GDM1 (cell line): ENCODE measurements at places on chromosomes 6 and 20.
A peak's percentile ranks its signal among the peaks of the same experiment; 100 is the strongest.

DNA sequence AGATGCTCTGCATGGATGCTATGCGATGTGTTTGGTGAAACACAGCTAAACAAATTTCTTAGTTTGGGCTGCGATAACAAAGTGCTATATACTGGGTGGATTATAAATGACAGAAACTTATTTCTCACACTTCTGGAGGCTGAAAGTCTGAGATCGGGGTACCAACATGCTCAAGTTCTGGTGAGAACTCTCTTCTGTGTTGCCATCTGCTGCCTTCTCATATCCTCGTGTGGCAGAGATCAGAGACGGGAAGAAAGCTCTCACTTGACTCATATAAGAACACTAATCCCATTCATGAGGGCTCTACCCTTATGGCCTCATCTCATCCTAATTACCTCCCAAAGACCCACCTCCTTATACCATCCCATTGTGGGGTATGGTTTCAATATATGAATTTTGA, 162.0 kb upstream of the DTNBP1 start:
- no peak for DNase-seq

- no peak for DNase-seq
Measured at GRCh38 chr6:28747631-28748157, 176.1 kb downstream of the TRIM27 start.

DNA sequence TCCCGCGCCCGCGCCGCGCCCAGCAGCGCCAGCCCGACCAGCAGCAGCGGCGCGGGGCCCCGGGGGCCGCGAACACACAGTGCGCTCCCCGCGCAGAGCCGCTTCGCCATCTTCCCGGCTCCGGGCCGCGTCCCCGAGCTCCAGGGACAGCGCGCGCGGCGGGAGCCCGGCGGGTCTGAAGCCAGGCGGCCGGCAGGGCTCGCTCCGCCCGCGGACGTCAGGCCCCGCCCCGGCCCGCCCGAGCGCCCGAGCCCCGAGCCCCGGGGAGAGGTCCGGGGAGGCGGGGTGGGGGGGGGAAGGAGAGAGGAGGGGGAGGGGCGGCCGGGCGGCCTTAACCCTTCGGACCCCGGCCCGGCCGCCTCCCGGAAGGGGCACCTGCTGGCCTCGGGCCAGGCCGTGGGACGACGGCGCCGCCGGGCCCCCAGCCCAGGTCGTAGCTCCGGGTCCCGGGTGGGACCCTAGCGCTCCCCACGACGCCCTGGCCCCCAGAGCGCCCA, at the start of gene LAMA5:
Gene LAMA5, minus strand, starts transcription at position 177 of the 497 bp plus-strand sequence. Its CDS starts 67 bp downstream, at position 110.
- DNase-seq, result no peak

- no peak for DNase-seq
Measured at GRCh38 chr20:43631598-43631997, 35.3 kb upstream of the MYBL2 start.

GRCh38 chr6:56757588-56757984, 114.9 kb upstream of the DST start:
- DNase-seq, result peak; percentile 54

GRCh38 chr6:79841577-79842375, 105.6 kb downstream of the ELOVL4 start:
- no peak for DNase-seq

GRCh38 chr6:27283279-27283678, 28.8 kb downstream of the POM121L2 start:
- DNase-seq, result no peak

- peak; percentile 46 for DNase-seq
Measured at GRCh38 chr6:132798869-132799538, 567 bp upstream of the SLC18B1 start.

DNA sequence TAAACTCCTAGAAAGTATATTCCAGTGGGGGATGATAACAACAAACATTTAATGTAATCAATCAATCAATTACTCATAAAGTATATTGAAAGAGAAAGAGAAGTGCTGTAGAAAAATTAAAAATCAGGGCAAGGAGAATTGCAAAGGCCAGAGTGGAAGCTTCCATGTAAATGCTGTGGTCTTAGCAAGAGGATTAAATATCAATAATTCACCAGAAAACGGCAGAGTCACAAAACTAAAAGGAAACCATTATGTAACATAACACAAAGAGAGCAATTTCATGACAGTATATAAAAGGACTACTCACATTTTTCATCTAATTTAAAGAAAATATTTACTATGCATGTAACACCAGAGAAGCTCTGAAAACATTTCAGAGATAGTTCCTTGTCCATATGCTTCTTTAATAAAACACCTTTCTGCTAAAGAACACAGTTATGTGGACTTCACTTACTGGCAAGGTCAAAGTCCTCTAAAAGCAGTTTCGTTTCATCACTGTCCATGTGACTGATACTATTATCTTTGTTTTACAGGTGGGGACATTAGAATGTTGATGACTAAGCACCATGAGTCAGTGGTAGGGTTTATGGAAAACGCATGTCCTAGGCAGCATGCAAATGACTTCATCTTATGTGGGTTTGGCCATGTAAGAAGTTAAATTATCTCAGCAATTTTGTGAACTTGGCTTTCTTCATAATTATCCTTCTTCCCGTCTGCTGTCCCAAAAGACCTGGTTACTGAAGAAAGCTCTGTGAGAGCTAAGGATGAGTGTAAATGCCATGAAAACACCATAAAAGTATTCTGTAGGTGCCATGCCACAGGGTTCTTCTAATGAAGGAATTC, 185.8 kb upstream of the TENT5A start:
- no peak for DNase-seq

DNA sequence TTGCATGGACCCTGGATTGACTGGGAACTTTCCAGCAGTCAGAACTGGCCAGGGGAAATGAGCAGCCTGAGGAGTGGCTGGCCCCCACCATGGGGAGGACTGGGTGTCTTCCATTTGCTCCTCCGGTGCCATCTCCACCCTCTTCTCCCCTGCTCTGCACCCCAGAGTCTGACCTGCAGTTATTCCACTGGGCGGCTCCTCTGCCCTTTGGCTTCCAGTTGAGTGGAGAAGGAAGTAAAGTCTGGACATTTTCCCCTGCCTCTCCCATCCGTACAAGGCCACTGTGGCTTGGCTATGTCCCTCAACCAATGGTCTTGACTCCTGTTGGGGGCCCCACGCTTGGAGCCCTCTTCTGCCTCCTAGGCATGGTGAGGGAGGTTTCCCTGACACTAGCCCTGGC, 47.9 kb upstream of the NEDD9 start:
- DNase-seq, result no peak

DNA sequence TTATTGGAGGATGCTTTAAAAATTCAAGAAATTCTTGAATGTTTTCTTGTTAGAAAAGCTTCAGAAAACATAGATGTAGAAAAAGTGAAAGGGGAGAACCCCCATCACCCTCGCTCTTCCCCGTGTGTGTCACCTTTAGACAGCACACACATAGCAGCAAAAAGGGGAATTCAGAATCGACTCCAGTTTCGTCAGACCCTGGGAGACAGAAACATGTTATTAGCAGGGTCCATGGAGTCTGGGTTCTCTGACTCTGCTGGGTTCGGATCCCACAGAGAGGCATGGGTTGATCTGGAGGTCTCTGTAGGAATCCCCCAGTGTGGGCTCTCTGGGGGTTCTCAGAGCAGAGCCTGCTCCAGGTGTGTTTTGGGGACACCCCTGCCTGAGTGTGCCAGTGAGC, 43.7 kb downstream of the ARHGAP40 start:
- DNase-seq, result no peak

- no peak for DNase-seq
Measured at GRCh38 chr6:109015176-109015575, 79.5 kb downstream of the SESN1 start.

- no peak for DNase-seq
Measured at GRCh38 chr6:31152781-31153180, 4.8 kb downstream of the CCHCR1 start.

GRCh38 chr6:117494694-117495318, 12.3 kb downstream of the DCBLD1 start:
- no peak for DNase-seq

- peak; percentile 47 for DNase-seq
Measured at GRCh38 chr6:143941852-143942627, 66.0 kb downstream of the PLAGL1 start.

- no peak for DNase-seq
Measured at GRCh38 chr6:135360222-135360621, 137.3 kb downstream of the AHI1 start.

DNA sequence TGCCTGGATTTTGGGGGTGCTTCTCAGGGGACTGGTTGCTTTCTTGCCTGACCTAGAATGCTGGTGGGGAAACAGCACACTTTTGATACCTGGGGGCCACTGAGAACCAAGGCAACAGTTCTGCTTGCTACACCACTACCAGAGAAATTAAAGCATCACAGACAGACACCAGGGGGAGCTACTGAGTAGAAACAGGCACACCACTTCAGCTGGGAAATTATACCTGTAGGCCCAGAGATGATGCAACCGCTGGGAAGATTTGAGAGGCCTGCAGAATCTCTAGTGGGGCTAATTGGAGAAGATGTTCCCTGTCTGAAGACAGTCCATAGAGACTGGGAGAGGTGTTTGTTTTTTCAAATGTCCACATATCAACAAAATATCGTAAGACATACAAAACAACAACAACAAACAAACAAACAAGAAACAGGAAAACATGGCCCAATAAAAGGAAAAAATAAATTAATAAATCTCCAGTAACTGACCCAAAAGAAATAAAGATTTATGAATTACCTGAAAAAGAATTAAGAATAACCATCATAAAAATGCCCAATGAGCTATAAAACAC, 129.4 kb upstream of the RIN2 start:
- no peak for DNase-seq

DNA sequence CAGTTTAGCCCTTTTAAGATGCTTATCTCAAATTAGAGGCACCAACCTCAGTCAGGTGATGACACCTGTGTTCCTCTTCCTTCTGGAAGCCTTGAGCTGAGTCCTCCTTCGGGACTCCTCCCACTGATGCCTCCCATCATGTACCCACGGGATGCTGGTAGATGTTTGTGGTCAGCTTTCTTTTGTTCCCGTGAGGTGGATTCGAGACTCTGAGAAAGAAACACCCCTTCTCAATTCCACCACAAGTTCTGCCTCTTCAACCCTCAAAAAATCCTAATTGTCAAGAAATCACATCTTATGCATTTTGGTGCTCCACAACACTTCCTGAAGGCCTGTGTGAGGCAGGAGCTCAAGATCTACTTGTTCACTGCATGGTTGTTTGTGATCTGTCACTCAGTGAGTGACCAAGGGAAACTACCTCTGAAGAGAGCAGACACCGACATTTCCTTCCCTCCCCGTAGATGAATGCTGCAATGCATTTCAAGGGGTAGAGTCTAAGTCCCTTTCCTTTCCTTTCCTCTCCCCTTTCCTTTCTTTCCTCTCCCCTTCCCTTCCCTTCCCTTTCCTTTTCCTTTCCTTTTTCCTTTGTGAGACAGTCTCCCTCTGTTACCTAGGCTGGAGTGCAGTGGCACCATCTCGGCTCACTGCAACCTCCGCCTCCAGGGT, 50.5 kb downstream of the PCNA start:
- DNase-seq, result no peak

DNA sequence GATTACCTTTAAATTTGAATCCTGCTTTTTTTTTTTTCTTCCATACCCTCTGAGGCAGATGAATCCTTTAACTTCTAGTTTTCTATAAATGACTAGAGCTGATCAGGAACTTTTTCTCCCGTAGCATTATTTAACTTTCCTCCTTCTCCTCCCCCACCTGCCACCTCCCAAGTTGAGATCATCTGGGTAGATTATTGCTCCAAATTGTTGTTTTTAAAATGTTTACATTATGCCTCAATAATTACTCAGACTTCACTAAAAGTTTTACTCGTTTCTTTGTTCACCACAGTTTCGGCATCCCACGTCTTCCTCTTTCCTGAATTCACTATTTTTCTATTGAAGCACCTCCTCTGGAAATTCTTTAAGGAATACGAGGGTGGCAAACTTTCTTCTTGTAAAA, 16.6 kb upstream of the SCUBE3 start:
- DNase-seq, result no peak

DNA sequence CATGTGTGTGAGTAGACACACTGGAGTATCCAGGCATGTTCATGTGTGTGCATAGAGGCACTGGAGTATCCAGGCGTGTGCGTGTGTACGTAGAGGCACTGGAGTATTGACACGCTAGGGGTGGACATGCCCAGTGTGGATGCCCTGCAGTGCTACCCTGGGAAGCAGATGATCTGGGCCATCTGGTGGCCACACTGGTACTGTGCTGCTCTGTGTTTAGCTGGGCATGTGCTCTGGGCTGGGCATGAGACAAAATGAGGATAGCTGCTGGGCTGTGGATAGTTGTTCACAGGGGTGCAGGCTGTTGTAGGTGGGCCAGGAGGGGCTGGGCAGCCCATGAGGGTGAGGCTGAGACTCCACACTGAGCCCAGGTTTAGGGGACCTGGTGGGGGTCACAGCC, 24.0 kb upstream of the NPBWR2 start:
- peak; percentile 16 for DNase-seq

GRCh38 chr6:1053586-1053985, 258.3 kb upstream of the FOXQ1 start:
- DNase-seq, result no peak

DNA sequence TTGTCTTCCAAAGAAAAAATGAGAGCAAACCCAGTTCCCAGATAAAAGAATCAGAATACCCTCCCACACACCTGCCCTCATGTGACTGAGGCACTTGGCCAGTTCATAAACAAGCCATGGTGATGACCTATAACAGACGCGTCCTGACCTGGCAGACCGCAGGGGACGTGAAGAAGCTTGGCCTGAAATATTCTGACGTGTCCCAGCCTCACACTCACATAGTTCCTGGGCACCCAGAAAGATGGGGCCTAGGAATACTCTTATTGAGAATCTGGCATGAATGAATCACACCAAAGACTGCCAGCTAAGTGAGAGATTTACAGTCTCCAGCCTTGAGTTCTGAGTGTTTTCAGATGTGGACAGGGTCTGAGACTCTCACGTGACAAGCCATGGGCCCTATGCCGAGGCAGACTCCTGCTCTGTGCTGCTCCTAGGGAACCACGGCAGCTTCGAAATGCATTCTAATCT, 17.2 kb upstream of the MAP3K4 start:
- no peak for DNase-seq

DNA sequence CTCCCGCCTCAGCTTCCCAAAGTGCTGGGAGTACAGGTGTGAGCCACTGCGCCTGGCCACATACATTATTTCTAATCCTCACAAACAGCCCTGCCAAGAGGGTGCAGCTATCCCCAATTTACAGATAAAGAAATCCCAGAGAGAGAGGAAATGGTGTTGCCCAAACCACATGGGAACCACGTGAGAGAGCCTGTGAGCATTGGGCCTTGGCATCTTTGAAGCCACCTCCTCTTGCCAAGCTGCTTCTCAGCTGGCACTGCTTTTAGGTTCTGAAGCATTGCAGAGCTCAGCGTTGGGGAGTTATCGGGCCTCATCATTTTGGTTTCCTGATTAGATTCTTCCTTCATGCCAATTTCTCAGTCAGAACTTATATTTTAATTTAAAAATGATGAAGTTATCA, 80.3 kb downstream of the CTNNBL1 start:
- no peak for DNase-seq

- no peak for DNase-seq
Measured at GRCh38 chr20:46028110-46028509, 905 bp upstream of the SLC12A5 start.
